ENCODE measurements at places on chromosomes 2 and 18.

DNA sequence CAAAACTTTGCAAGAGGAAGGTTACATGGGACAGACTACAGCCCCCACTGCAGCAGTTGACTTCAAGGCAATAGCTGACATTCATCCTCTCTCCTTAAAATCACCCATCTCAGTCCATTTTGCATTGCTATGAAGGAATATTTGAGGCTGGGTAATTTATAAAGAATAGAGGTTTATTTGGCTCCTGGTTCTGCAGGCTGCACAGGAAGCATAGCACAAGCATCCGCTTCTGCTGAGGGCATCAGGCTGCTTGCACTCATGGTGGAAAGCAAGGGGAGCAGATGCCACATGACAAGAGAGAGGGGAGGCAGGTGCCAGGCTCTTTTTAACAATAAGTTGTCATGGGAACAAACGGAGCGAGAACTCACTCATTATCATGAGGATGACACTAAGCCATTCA, 646.0 kb downstream of the ZEB2 start:
- no peak for DNase-seq

- peak; percentile 63 for DNase-seq
Observed at GRCh38 chr2:11863513-11864328, 117.3 kb downstream of the LPIN1 start.

DNA sequence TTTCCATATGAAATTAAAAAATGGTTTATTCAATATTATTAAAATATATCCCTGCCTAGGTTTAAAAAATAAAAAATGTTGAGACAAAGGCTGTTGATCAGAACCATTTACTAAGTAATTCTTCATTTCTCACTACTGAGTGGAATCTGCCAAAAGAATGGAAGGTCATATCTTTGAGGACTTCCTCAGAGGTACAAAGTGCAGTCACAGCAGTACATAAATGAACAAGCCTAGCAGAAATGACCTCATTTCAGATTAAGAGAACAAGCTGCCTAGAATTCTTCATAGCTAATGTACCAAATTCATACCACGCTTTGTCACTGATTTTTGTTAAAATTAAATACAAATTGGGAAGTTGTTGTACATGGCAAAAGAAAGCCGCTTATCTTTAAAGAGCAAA, 318.9 kb upstream of the TFPI start:
- no peak for DNase-seq

GRCh38 chr18:74457725-74458421, 765 bp upstream of the DIPK1C start:
- DNase-seq = no peak

DNA sequence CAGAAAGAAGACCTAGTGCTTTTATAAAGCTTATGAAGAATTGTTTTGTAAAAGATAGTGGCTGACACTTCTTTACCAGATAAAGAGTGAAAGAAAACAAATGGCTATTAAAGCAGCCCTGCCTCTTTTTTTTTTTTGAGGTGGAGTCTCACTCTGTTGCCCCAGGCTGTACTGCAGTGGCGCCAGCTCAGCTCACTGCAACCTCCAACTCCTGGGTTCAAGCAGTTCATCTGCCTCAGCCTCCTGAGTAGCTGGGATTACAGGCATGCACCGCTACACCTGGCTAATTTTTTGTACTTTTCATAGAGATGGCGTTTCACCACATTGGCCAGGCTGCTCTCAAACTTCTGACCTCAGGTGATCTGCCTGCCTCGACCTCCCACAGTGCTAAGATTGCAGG, 12.9 kb downstream of the ARPC2 start:
- no peak for DNase-seq

DNA sequence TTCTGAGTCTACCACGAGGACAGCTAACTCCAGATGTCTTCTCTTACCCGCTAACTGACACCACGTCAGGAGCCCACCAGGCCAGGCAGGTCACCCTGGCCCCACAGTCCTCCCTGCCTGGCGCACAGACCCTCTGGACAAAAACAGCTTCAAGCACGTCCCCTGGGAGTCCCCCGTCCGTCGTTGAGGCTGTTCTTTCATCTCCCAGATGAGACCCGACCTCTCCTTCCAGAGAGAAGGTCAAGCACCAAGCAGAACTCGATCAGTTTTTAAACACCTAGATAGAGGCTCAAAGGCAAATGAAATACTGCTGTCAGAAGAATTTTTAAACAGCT, 57.8 kb downstream of the PARD6G start:
- DNase-seq = no peak

Measured in stimulated activated CD4-positive, alpha-beta T cell treated with anti-CD3 and anti-CD28 coated beads, Interleukin-1b, Interleukin-23, amount 100 ng/mL, for 4 hours (primary cell).